Activated T-helper 1 cell treated with anti-CD3 and anti-CD28 coated beads, Interleukin-2, amount 50 U/mL, for 16 hours (primary cell): ENCODE measurements at places on chromosomes 5 and 9.

GRCh38 chr9:6184749-6185645 is 30.6 kb upstream of the IL33 start:
- no peak for DNase-seq

DNA sequence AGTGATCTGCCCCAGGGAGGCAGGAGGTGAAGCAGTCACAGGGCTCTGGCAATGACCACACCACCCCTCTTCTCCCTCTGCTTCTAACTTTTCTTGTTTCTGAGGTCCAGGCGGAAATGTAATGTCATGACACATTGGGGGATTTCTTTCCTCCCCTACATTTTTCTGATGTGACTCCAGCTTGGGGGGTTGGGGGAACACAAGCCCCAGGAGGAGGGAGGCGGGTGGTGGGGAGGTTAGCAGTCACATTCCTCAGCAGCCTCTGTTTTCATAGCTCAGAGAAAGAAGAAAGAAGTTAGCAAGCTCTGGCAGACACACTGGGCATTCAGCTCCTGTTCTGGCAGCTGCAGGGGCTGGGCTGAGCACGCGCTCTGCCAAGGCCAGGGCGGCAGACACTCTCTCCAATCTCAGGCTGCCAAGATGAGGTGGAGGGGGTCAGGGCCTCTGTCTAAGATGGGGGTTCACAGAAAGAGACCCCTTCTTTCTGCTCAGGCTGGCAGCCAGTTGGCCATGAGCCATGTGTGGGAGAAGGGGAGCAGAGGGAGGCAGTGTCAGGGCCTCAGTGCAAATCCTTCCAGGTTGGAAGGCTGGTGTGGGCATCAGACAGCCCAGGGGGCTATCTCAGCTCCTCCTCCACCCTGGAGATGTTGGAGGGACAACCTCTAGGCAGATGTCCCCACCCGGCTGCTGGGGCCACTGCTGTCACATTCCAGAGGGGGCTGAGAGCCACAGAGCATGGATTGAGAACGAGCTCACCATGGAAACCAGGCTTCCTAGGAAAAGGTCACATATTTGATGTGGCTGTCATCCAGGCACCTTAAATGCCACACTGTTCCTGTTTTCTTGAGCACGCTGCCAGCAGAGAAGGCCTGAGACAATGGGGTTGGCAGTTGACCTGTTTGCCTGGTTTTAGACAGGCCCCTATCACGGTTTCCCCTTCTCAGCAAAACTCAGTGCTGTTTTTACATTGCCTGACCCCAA is 20.1 kb upstream of the PFDN1 start:
- DNase-seq: no peak

DNA sequence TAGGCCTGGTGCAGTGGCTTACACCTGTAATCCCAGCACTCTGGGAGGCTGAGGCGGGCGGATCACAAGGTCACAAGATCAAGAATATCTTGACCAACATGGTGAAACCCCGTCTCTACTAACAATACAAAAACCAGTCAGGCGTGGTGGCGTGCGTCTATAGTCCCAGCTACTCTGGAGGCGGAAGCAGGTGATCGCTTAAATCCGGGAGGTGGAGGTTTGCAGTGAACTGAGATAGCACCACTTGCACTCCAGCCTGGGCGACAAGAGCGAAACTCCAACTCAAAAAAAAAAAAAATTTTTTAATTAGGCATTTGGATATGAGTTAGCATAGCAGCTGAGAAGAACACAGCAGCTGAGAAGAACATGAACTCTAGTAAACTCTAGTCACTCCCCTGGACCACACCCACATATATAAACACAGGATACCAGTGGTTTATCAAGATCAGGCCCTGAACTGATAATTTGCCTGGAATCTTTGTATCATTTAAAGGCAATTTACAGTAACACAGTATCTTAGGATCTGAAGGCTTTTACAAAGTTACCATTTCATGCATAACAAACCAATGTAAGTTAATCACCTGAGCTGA is 4.6 kb upstream of the UGCG start:
- no peak for DNase-seq

DNA sequence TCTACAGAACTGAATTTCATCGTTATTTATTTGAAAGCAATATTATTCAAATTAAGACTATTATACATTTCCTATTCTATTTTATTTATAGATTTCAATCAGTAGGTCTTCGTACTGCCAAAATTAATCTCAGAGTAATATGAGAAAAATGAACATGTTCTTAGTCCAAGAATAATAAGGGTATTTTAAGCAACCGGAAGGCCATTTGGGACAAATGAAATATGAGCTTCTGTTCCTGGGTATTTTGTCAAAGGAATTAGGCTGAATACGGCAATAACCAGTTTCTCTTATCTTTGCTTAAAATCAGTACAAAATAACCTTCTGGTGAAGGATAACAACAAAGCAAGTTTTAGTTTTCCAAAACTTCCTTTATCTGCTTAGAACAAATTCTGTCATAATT is 410.3 kb upstream of the PRR16 start:
- no peak for DNase-seq

DNA sequence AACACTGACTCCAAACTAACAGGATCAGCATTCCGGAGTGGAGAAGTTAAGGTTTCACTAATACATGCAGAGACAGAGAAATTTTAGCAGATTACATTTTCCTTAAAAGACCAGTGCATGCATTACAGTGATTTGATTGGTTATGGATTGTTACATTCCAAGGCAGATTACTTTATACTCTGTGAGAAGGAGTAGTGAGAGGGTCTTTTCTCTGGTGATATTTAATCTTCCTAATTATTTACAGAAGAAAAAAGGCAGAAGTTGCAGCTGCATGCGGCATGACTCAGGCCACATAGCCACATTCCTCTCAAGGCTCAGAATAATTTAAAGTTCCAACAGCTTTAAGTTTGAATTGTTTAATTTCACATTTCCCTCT is 53.0 kb upstream of the PDZD2 start:
- DNase-seq: no peak

DNA sequence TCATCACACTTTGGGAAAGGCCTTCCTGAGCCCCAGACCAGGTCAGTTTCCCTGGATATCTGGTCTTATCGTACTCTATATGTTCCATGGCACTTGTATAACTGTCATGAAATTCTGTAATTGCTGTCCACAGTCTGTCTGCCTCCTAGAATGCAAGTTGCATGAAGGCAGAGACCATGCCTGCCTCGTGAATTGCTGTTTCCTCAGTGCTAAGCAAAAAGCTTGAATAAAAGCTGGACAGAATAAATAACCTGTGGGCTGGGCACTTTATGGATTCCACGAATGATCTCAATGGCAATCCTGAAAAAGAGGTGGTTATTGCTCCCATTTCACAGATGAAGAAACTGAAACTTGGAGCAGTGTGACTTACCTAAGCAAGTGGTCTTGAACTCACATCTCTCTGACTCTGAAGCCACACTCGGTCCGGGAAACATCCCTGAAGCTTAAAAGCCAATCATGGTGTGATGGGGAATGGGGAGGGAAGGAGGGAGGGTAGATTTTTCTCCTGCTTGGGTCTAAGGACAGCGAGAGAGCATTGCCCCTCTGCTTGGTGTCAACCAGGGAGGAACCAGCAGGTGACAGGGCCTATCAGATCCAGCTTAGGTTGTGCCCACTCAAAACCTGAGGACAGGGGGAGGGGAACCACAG is 13.2 kb upstream of the LHX2 start:
- no peak for DNase-seq

DNA sequence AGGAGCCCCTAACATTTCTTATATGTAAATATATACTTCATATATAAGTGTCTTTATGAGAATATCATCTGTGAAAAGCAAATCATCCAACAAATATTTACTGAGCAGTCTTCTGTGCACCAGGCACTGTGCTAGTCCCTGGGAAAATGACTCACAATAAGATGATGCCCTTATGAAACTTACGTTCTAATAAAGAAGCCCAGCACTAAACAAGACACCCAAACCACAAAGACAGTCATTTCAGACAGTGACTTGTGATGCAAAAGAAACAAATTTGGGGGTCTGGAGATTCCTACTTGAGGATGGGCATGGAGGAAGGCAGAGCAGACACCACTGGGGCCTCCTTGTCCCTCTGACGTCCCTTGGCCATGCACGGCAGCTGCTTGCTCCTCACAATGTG is 30.6 kb upstream of the PPP1R2B start:
- no peak for DNase-seq

DNA sequence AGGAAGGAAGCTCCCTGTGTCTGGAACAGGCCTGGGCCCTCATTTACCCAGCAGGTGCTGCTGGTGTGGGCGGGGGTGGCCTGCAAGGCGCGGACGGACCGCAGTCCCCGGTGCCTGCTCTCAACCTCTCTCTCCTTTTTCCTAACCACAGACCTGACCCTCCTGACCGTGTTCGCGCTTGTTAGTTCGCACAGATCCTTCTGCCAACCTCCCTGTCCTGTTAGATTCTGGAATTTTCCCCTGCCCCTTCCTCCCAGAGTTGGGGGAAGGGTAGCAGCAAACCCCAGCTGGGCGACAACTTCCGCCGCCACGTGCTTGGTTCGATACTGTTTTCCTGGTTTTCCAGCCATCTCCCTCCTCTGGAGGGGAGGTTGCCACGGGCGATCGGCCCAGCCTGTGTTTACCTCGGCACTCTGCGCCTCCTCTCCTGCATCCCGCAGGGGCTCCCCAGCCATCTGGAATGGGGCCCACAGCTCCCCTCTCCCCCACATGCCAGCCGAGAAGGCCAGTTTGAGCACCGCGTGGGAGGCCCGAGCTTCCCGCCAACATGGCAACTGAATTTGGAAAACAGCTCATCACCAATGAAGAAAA is 70.8 kb upstream of the UNC5A start:
- no peak for DNase-seq

- no peak for DNase-seq
These were observed 77.7 kb downstream of the MEF2C start for GRCh38 chr5:88805151-88805784.

DNA sequence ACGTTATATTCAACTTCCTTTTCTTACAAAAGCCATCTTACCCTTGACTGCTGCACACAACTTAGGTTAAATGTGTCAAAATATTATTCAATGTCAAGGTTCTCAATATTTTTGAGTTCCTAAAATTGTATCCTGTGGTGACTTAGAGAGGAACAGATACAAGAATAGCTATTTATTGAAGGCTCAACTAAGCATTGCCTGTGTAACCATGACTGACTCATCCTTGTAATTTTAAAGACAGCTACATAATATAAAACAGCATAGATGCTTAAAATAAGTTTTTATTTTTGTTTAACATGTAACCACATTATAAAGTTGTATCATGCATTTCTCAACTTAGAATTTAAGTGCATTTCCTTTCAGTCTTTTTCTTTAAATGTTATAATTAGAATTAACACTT is 312.9 kb upstream of the RGMB start:
- no peak for DNase-seq

DNA sequence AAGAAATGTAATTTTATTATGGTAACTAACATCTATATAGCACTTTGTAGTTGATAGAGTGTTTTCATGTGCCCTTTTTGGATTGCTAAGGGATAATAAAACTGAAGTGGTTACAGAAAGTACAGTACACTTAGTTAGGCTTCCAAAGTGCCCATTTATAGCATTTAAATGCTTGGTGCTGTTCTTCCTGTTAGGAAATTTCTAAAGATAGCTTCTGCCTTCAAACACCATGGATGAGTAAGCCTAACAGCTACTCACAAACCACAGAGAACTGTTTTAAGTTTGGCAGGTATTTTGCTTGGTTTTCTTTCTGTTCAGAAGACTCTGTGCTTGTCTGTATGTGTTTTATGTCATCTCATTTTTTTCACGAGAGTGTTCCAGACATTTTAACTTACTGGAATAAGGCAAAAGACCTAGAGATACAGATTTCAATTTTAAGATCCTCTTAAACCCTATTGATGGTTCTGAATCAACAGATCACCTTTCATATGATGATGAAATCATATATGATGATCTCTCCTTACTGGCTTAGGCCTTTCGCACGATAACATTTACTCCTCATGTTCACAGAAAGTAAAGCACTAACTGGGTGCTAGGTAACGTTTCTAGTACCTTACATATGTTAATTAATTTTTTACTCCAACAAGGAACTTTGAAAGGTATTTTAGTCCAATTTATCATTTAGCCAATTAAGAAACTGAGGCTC is 4.4 kb downstream of the RIMOC1 start:
- no peak for DNase-seq
